ENCODE measurements at places on chromosomes 2 and 18.

DNA sequence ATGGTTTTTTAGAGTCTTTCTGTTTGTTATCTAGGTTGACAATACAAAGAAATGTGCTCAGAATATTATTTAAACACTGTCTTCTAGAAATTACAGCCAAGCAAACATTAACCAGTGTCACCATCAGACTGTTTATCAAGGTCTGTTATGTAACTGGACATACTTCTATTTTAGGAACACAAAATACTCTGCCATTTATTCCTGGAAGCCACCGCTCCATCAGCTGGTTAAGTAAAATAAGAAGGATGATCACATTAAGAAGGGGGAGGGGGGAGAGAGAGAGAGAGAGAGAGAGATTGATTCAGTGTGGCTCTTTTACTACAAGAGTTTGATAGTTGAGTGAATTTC is 47.9 kb downstream of the MBP start:
- no peak for DNase-seq

- DNase-seq: no peak
Measured at GRCh38 chr2:144259332-144259731, 260.6 kb downstream of the ZEB2 start.

DNA sequence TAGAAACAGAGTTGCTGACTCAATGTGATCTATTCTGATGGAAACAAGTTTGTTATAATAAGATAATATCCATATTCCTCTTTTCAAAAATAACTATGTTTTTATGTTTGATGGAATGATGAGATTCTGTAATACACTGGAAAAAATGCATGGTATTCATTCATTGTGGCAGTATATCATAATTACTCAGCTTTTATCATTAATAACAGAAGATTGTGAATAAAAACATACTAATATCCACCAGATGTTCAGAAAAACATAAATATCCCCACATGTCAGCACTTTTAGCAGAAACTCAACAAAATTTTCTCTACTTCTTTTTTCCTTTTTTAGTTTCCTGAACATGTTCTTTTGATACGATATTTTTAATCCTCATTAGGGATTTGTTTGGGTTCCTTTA is 130.9 kb upstream of the CAVIN2 start:
- no peak for DNase-seq

- no peak for DNase-seq
Measured at GRCh38 chr2:198116756-198117155, 312.4 kb downstream of the PLCL1 start.

DNA sequence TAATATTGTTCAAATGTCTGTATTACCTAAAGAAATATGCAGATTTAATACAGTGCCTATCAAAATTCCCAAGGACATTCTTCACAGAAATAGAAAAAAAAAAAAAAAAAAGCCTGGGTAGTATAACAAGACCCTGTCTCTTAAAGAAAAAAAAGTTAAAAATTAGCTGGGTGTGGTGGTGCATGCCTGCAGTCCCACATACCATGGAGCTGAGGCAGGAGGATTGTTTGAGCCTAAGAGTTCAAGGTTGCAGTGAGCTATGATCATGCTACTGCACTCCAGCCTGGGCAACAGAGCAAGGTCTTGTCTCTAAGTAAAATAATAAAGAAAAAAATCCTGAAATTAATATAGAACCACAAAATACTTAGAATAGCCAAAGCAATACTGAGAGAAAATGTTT is 51.9 kb downstream of the SLC16A14 start:
- no peak for DNase-seq

DNA sequence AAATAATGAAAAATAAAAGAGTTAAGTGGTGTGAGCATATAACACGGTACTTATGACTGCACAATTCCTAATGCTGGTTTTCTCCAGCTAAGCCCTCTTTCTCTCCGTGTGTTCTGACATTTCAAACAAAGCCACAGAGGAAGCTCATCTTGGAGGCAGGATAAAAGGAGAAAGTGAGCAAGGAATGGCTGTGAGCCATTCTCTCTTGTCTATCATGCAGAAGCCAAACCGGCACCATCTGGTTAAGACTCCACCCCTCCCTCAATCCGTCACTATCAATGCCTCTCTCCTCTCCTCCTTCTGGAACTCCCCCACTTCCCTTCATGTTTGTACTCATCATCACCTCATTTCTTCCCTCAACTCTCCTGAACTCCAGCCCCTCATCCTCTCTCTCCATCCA is 210.4 kb downstream of the TMEM163 start:
- no peak for DNase-seq

GRCh38 chr2:127165539-127165935 is 54.6 kb downstream of the CYP27C1 start:
- DNase-seq: no peak

- DNase-seq: no peak
Measured at GRCh38 chr2:138779406-138779780, 797 bp downstream of the NXPH2 start.

DNA sequence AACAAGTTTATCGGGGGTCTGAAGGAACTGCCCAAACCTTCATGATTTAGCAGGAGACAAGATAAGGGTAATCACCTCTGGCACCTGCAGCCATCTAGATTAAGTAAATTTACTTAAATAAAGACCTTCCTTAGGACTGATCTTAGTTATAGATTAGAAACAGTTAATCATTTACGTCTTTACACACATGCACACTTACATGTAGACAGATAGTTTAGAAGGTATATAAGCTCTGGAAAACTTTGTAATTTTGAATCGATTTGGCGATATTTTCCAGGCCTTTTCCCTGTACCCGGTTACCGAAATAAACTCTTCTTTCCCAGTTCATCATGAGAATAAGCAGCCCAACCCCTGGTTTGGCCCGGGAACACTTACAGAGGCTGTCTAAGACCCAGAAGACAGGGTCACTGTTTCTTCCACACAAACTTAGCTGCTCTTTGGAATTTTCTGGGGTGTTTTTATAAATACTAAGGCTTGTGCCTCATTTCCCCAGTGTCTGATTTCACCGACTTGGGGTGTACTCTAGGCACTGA is 560 bp upstream of the SKA1 start:
- DNase-seq: no peak

DNA sequence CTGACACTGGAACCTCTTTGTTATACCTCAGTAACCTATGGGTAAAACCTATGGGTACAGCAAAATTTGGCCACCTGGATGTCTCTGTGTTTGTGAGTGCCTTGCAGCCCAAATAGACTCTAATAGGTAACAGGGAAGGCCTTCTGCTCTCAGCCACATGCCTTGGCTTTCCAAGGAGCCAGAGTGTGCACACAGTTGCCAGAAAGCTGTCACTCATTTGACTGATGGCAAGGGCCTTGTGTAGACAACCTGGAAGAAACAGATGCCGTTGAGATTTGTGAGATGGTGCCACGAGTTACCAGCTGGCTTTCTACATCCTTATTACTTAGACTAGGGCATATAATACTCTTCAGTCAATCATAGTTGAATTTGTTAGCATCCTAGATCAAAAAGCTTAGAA is 90.1 kb upstream of the RAB12 start:
- DNase-seq: no peak

GRCh38 chr2:34401186-34401585 is 802.1 kb upstream of the FAM98A start:
- DNase-seq: no peak

- DNase-seq: no peak
Measured at GRCh38 chr2:47225061-47225783, 70.1 kb upstream of the STPG4 start.

GRCh38 chr2:107986278-107987217 is at the start of gene SLC5A7:
Gene SLC5A7, plus strand, starts transcription at chr2:107986524. Its CDS starts 1,632 bp downstream, at chr2:107988156.
- no peak for DNase-seq

DNA sequence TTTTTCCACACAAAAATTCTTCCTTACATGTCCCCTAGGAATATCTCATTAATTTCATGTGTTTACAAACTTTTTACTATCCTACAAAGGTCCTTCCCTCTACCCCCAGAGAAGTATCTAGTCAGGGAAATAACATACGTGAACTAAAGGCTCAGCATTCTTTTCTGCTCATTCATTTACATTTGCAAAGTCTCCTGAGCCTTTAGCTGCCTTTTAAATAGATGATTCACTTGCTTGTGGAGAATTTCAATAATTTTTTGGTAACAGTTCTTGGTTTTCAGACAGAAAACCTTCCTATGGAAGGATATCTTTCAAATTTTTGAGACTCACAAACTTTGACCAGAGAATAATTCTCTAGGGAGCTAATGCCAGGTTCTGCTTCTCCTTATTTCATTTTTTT is 81.5 kb upstream of the RMDN2 start:
- no peak for DNase-seq

GRCh38 chr2:120441744-120442471 is 96.0 kb downstream of the INHBB start:
- no peak for DNase-seq

- no peak for DNase-seq
Measured at GRCh38 chr18:49678440-49678839, 116.6 kb downstream of the LIPG start.

DNA sequence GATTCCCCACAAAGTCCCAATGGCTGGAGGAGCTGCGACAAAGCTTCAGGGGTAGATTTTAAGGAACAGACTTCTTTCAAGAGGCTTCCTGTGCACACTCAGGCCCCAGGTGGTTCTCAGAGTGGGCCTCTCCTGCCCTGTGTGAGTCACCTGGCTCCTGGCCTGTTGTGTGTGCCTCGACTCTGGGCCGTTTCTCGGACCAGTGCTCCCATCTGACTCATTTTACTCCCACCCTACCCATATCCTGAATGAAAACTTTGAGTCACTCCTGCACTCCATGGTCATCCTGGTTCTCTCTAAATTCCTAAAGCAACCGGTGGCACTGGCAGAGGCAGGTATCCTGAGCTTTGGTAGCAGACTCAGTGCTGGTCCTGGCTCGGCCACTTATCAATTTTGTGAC is 84.1 kb downstream of the CELF4 start:
- no peak for DNase-seq

- no peak for DNase-seq
Measured at GRCh38 chr18:70127359-70127758, 78.1 kb downstream of the RTTN start.

- no peak for DNase-seq
Measured at GRCh38 chr2:215883799-215884198, 129.6 kb downstream of the MREG start.

GRCh38 chr2:30283931-30284565 is 52.7 kb downstream of the LBH start:
- DNase-seq: no peak

GRCh38 chr2:224145751-224146355 is 106.8 kb upstream of the SERPINE2 start:
- no peak for DNase-seq

- DNase-seq: no peak
Measured at GRCh38 chr2:15031745-15032240, 399.3 kb downstream of the LRATD1 start.

DNA sequence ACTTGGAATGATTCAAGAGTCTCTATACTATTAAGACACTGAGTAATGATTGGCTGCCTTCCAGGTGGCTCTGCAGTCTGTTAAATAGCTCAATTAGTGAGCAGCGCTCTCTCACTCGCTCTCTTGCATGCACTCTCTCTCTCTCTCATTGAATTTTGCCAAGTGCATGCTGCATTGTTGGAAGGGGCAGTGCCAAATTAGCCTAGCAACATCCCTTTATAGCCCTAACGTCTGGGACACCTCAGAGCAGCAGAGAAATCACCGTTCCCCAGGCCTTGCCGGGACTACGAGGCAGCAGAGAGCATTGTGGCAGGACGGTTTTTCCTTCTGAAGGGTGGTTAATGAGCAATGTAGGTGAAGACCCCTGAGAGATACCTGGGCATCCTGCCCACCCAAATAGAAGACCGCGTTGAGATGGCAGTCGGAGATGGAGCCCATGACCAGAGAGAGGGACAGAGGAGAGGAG is 447.6 kb upstream of the POU3F3 start:
- no peak for DNase-seq

DNA sequence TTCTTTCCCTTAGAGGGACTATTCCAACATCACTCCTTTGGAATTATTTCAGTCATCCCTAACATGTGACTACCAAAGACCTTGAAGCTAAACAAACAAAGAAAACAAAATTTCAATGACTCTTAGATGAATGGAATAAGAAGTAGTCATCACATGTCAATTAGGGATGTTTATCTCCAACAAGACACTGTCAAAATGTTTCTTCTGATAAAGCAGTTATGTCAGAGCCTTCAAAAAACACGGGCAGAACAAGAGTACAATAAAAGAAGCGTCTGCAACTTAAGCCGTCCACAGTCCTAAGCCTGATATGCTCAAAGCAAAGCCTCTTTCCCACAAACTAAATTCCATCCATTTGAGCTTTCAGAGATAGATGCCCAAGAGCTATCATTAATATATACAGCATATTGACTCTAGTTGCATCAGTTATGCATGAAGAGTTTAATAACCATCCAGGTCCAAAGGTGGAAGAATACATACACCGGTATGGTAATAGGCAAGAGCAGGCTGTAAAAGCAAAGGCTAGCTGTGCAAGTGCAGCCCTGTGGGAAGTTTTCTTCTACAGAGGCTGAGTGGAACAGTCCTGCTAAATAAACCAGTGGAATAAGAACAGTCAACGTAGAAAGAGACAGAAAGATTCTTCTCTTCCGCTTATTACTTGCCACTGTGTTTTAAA is 98.1 kb downstream of the ICA1L start:
- DNase-seq: no peak
